Vagina (tissue), 2 donors: ENCODE measurements at places on chromosomes 4 and X. TPM values are rescaled to one million over a fixed set of nuclear protein-coding genes. Genes with fewer than 3 reads are reported as not detected.

HOPX gene
- 112 TPM for total RNA-seq

HPGD gene
- total RNA-seq = 134 TPM

HTR2C gene
- 1.7 TPM for total RNA-seq

NWD2 gene
- 0.49 TPM for total RNA-seq
